ENCODE measurements at places on chromosomes 5 and 9.
A peak's percentile ranks its signal among the peaks of the same experiment; 100 is the strongest.

DNA sequence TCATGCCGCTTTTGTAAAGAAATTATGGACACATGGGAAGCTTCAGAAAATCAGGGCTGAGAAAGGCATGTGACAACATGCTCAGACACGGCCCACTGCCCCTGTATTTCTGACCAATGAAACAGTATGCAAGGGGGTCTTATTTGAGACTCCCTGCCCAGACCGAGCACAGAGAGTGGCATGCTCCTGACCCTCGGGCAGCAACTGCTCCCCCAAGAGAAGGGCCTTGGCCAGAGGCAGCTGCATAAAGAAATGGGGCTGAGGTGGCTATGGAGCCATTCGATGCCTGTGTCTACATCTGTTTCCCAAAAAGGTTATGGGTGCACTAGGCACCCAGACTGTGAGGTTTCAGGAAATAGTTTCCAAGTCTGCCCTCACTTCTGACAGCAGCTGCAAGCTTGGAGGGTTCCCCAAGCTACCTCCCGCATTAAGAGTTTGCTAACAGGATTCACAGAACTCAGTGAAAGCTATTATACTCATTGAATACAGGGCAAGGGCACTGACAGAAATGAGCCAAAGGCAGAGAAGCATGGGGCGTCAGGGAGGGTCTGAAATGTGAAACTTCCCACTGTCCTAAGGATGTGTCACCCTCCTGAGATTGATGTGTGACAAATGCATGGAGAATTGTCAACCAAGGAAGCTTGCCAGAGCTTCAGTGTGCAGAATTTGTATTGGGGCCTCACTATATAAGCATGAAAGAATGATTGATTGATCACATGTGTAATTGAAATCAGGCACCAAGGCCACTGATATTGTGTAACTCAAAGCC, 94.3 kb downstream of the DAP start:
- no peak for DNase-seq

GRCh38 chr9:127884427-127884911, 7.0 kb upstream of the AK1 start:
- DNase-seq = no peak

DNA sequence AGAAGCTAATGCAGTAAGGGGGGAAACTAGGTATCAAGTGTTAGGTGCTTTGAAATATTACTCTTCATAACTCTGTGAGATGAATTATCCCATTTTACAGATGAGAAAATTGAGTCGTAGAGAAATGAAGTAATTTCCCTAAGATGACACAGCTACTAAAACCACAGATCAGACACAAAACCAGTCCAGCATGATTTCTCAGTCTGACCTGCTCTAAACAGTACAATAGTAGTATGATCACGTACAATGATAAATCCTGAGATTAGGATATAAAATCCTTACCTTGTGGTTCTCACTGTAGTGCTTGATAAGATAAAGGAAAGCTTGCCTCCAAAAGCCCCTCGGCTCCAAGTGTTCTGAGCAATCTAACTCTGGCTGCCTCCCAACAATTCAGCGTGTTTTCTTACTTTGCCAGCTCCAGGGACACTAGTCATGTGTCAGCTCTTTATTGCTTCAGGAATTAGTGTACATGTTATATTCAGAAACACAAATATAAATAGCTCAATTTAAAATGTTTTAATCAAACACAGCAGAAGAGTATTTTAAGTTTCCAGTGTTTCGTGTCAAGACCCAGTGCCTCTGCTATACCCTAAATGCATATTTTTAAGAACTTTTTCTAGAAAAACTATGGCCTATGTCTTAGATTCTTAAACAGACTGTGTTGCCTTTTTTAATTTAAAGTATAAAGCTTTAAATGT, 243.6 kb downstream of the DENND1A start:
- DNase-seq = no peak

GRCh38 chr9:6078382-6079105, 63.1 kb upstream of the RANBP6 start:
- no peak for DNase-seq

- DNase-seq = no peak
Observed at GRCh38 chr5:35087991-35088390, 40.2 kb upstream of the AGXT2 start.

DNA sequence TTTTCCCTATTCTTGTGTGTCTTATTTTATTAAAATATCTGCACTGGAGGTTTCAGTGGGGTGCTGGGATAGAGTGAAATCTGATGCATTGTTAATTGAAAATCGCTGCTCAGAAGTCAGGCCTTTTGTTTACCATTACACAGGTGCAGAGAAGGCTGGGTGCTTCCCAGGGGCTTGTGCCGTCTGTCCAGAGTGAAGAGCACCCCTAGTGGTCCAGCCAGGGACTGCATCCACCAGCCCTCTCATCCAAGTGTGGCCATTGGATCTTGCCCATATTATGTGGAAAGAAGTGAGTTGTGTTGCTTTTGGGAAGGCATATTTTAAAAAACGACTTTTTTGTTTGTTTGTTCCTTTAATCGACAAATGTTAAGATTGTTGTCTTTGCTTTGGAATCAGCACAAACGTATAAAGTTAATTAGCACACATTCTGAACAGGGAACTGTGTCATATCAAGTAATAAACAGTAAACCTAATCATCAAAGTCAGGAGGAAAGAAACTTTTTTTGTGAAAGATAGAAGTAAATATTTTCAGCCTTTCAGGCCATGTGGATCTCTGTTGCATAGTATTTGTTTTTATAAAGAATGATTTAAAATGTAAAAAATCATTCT, 315.6 kb downstream of the MTRR start:
- peak; percentile 35 for DNase-seq

DNA sequence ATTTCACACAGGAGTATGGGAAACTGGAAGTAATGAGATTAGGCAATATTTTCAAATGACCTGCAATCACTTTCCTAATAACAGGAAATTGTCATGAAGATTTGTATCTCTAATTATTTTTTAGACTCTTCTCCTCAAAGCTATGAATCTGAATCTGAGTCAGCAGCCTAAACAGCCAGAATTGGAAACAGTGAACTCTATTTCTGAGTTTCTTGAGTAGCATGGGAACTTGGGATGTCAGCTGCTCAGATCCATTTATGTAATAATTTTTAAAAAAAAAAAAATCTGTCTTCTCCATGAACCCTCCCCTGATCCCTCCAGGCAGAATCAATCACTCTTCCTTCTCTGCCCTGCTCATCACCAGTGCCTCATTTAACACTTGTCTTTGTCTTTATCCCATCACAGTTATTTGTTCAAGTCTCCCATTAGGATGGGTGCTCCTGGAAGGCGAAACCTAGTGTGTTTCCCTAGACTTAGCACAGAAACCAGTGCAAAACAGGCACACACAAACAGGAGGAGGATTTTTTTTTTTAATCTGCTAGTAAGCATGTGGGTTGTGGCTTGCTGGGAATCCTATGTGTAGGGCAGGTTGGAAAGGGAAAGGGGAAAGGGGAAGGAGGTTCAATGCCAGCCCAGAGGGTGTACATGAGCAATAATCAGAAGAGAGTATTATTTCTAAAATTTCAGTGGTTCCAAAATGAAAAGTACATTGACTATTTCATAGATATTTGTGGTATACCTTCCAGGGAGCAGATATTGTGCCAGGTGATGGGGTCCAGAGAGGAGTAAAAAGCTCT, 186.8 kb downstream of the TTLL11 start:
- DNase-seq = no peak

- peak; percentile 19 for DNase-seq
Observed at GRCh38 chr9:3398232-3398648, 127.6 kb downstream of the RFX3 start.

GRCh38 chr5:39422728-39423285, 2.0 kb downstream of the DAB2 start:
- no peak for DNase-seq

DNA sequence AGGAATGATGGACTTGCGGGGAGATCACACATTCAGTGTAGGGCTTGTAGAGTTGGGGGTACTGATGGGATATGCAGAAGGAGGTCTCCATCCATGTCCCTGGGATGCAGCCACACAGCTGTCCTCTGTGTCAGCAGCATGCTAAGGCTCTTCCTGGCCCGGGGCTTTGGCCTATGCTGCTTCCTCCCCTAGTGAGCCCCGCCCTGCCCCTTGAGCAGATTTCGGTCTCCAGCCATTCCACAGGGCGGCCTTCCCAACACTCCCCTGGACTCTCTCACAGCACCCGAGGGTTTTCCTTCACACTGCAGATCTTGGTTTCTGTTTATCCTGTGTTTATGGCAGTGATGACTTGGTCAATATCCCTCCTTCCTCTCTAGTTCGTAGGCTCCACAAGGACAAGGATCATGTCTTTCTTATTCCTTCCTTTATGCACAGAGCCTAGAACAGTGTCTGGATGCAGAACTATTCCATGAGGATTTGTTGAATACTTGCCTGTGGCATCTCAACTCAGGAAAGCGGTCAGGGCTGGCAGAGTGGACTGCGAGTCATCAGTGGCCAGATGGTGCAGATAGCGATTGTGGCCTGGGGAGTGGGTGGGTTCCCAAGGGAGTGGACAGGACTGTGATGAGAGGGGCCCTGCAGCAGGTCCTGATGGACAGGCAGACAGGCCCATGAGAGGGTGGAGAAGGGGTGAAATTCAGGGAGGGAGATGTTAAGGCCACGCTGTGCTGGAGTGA, 114.2 kb downstream of the RGS3 start:
- no peak for DNase-seq

DNA sequence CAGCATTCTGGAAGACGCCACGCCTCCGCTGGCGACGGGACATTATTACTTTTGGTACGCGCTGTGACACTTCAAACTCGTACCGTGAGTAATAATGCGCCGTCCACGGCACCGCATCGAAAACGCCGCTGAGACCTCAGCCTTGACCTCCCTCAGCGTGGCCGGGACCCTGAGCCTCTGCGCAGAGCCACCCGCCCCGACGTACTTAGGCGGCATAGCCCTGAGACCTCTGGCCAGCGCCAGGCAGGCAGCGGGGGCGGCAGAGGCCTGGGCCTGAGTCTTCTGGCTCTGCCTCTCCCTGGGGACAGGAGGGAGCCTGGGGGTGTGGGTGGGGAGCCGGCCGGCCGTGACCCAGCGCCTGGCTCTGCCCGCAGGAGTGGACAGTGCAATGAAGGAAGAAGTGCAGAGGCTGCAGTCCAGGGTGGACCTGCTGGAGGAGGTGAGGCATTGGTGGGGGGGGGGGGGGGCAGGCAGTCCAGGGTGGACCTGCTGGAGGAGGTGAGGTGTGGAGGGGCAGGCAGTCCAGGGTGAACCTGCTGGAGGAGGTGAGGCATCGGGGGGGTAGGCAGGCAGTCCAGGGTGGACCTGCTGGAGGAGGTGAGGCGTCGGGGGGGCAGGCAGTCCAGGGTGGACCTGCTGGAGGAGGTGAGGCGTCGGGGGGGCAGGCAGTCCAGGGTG, 8.0 kb downstream of the EGFL7 start:
- DNase-seq = no peak

DNA sequence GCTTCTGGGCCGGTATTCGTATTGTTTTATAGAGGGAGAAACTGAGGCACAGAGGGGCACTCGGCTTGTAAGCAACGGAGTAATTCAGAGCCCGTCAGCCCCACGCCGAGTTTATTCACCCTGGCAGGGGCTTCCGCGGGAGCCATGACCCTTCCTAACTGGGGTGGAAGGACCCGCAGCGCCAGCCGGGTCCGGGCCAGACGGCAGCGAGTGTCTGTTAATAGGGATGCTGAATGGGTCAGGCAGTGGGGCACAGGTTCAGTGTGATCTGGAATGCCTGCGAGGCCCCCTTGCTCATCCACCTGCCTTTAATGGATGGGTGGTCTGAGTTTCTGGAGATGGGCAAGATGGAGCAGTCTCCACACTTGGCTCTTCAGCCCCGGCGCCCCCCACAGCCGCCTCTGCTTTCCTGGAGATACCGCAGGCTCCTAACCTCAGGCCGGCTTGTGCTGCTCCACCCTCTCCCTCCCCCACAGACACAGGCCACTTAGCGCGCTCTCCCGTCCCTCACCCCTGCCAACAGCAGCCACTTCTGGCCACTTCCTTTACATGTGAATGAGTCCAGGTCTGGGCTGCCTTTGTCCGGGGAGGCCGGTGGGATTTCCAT, 147.1 kb downstream of the ERCC6L2 start:
- peak; percentile 44 for DNase-seq

DNA sequence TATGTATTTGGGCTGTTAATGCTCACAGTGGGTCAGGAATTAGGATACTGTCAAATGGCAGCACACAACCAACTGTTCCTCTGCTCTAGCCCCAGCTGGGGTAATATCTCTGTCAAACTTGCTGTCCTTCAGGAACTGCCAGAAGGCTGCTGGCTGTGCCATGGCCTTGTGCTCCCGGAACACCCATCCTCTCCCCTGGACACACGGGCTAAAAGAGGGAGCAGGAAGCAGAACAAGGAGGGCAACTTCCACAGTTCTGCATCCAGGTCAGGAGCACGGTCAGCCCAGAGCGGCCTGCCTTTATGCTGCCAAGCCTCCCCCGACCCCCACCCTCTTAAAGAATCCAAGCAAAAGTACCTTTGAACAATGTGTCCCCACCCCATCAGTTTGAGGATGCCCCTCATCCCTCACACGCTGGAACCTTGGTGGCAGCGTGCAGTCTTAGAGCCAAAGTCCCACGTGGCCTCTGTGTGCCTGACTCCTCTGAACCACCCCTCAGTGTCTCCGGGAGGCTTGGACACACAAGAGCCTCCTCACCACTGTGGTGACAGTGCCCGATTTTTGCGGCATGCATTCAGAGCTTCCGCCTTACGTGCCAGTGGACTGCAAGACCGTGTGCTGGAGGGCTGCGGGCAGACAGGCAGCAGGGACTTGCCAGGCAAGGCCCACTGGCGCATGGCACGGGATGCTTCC, 60.8 kb downstream of the PSMB7 start:
- peak; percentile 11 for DNase-seq

DNA sequence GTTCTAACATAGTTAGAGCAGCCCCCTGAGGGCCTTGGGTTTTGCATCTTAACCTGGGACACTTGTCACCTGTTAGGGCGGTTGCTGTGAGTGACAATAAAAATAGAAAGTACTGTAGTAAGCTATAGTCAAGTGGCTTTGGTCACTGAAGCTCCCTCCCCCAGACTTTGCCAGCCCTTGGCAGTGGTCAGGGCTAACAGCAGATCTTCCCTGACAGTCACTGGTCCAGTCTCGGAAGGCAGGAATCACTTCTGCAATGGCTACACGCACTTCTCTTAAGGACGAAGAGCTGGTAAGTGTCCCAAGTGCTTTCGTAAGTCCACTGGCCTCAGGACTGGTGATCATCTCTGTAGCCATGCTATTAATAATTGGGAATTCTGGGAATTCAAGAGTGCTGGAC, 115.0 kb upstream of the RUSC2 start:
- DNase-seq = no peak

GRCh38 chr5:9692576-9692975, 62.4 kb upstream of the TAS2R1 start:
- DNase-seq = no peak

GRCh38 chr9:132164604-132165362, 2.9 kb downstream of the NTNG2 start:
- DNase-seq = no peak

- DNase-seq = peak; percentile 83
Observed at GRCh38 chr9:21031091-21031807, at the start of gene HACD4. TSS of gene HACD4 (minus strand) at chr9:21031640. CDS start at chr9:21031590, 50 bp downstream.

DNA sequence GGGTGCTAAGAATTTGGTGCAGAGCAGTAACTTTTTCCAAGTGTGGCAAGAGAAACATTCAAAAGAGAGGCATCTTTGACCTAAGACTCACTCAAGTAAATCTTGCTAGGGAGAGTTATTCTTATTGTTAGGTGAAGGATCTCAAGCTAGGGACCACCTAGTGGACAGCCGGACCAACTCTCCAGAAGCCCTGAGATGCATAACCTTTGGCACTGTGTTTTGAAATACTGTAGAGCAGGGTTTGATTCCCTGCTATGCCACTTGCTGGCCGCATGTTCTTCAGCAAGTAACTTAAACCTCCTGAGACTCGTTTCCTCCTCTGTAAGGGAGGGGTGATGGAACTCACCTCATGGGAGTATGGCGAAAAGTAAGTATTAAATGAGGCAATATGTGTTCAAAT, 336.1 kb upstream of the ADAMTSL1 start:
- no peak for DNase-seq

GRCh38 chr5:4156889-4157288, 561.3 kb downstream of the IRX1 start:
- DNase-seq = no peak

All from GM10248 (cell line).